CD4-positive, alpha-beta T cell treated with Interferon gamma for 1 hour (primary cell): ENCODE measurements at places on chromosomes 4 and X.

DNA sequence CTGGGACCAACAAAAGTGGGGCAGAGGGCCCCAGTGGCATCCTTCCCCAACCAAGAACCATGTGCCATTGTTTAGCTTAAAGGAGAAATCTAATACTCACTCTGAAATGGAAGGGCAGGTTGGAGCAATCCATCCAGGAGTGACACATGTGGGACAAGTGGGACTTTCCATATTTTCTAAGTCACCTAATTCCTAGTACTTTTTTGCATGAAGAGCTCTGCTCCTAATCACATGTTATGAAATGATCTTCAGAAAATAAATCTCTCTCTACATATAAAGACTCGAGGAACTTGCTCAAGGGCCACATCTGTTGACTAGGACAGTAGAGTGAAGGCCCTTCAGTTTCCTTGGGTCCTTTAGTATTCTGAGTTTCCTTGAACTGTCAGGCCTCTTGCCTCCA, 2.5 kb downstream of the CYBB start:
- DNase-seq: no peak

- no peak for DNase-seq
These were observed 47.4 kb downstream of the ACSL4 start for GRCh38 chrX:109685656-109686078.

GRCh38 chr4:8198206-8198905, 734 bp upstream of the SH3TC1 start:
- DNase-seq: no peak

DNA sequence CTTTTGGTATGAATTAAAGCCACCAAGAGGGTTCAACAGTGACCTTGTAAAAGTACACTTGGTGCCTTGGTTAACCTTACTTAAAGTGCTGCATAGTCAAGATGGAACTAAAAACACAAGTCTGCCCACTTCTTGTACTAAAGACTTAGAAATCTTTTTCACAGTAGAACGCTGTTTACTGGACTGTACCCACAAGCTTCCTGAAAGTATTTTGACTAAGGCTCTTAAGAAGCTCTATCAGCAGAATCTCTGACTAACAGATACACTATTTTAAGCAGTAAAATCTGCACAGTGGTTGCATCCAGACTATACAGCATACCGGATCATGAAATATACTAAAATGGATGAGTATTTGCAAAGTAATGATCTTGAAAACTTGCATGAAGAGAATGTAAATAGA, 7.2 kb downstream of the RAB28 start:
- no peak for DNase-seq

DNA sequence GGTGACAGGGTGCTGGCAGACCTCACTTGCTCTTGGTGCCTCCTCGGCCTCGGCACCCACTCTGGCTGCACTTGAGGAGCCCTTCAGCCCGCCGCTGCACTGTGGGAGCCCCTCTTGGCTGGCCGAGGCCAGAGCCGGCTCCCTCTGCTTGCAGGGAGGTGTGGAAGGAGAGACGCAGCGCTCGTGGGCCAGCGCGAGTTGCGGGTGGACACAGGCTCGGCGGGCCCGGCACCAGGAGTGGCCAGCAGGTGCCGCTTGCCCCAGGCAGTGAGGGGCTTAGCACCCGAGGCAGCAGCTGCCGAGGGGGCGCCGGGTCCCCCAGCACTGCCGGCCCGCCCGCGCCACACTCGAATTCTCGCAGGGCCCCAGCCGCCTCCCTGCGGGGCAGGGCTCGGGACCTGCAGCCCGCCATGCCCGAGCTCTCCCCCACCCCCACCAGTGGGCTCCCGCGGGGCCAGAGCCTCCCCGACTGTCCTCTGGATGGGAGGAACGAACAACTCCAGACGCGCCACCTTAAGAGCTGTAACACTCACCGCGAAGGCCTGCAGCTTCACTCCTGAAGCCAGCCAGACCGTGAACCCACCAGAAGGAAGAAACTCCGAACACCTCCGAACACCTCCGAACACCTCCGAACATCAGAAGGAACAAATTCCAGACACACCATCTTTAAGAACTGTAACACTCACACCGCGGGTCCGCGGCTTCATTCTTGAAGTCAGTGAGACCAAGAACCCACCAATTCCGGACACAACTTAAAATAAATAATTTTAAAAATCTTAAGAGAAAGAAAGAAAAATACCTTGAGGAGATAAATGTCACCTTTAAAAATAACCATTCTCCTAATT, 311.1 kb upstream of the SLC7A11 start:
- DNase-seq: no peak

GRCh38 chr4:10082459-10083272, 33.9 kb downstream of the WDR1 start:
- DNase-seq: no peak

- no peak for DNase-seq
These were observed 17.4 kb downstream of the GABRA4 start for GRCh38 chr4:46975812-46976553.
